Tibial nerve (tissue), 4 donors: ENCODE measurements at places on chromosomes 5 and 9.
A peak's percentile ranks its signal among the peaks of the same experiment; 100 is the strongest.

- peaks cover 8% of the 10 kb centered on the region for H3K36me3 ChIP-seq
- DNase-seq: no peak
- H3K27me3 ChIP-seq: no peaks in the 10 kb centered on the region
- no peak overlapping the region for H3K27ac ChIP-seq
- H3K4me3 ChIP-seq: no peak overlapping the region
These were observed 56.8 kb downstream of the ANGPTL2 start for GRCh38 chr9:127065592-127065991.

GRCh38 chr5:178196986-178197385, 7.3 kb upstream of the HNRNPAB start:
- H3K4me3 ChIP-seq: no peak overlapping the region
- no peaks in the 10 kb centered on the region for H3K4me1 ChIP-seq
- no peak for DNase-seq
- H3K27me3 ChIP-seq: no peaks in the 10 kb centered on the region
- H3K36me3 ChIP-seq: no peaks in the 10 kb centered on the region

DNA sequence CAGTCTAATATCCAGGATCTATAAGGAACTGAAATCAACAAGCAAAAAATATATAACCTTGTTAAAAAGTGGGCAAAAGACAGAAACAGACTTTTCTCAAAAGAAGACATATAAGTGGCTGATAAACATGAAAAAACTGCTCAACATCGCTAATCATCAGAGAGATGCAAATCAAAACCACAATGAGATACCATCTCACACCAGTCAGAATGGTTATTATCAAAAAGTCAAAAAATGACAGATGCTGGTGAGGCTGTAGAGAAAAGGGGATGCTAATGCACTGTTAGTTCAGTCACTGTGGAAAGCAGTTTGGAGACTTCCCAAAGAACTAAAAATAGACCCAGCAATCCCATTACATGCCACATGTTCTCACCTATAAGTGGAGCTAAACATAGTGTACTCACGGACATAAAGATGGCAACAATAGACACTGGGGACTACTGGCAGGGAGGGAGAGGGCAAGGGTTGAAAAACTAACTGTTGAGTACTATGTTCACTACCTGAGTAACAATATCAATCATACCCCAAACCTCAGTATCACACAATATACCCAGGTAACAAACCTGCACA, 11.7 kb upstream of the TSSK1B start:
- H3K4me1 ChIP-seq: no peaks in the 10 kb centered on the region
- H3K27me3 ChIP-seq: no peaks in the 10 kb centered on the region

DNA sequence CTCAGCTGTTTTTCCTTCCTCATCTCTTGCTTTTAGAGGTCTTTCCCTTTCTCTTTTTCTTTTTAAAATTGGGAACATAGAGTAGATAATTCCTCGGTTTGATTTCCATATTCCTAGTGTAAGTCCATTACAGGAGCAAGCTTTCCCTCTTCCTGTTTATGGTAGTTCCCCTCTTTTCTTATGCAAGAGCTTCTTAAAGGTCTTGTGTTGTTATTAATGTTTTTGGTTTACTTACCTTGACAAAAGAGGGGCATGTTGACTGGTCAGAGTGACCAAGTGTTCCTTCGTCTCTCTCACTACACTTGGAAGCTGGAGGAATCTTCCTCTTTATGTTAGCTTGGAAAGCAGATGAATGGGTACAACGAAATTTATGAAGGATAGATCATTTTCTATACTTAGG, 8.3 kb downstream of the ATG10 start:
- no peaks in the 10 kb centered on the region for H3K36me3 ChIP-seq
- no peak overlapping the region for H3K27ac ChIP-seq
- H3K4me3 ChIP-seq: no peak overlapping the region
- no peaks in the 10 kb centered on the region for H3K4me1 ChIP-seq
- H3K27me3 ChIP-seq: no peaks in the 10 kb centered on the region

DNA sequence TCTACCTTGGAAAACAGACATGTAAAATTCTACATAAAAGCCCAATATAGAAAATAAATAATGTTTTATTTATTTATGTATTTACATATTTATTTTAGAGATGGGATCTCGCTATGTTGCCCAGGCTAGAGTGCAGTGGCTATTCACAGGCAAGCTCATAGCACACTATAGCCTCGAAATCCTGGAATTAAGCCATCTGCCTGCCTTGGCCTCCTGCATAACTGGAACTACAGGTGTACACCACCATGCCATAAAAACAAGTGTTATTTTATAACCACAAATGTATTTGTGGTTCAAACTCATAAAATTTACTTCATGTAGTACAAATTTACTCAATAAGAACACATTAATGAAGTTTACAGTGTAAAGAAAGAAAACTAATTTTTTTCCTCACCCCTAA, 7.0 kb upstream of the RFK start:
- no peaks in the 10 kb centered on the region for H3K36me3 ChIP-seq
- H3K27ac ChIP-seq: no peak overlapping the region
- DNase-seq: no peak
- H3K4me1 ChIP-seq: peaks cover 7% of the 10 kb centered on the region
- no peak overlapping the region for H3K4me3 ChIP-seq
- H3K27me3 ChIP-seq: no peaks in the 10 kb centered on the region

DNA sequence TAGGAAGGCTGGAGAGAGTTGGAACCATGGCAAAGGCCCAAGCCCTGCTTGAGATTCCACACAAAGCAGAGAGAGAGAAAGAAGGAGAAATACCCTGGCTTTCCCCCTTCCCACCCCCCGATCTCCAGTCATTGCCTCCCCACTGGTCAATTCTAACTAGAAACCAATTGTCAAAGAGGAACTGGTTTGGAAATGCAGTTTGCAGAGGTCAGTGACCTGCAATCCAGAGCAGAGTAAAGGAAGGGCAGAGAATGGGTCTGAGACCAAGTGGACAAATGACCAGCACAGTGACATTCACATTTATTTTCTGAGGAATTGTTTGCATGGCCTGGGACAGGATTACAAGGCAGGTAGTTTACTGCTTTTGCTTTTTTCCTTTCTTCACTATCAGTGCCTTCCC, 37.5 kb upstream of the ZFYVE16 start:
- H3K4me3 ChIP-seq: no peak overlapping the region
- no peaks in the 10 kb centered on the region for H3K36me3 ChIP-seq
- H3K27ac ChIP-seq: no peak overlapping the region
- H3K27me3 ChIP-seq: no peaks in the 10 kb centered on the region

DNA sequence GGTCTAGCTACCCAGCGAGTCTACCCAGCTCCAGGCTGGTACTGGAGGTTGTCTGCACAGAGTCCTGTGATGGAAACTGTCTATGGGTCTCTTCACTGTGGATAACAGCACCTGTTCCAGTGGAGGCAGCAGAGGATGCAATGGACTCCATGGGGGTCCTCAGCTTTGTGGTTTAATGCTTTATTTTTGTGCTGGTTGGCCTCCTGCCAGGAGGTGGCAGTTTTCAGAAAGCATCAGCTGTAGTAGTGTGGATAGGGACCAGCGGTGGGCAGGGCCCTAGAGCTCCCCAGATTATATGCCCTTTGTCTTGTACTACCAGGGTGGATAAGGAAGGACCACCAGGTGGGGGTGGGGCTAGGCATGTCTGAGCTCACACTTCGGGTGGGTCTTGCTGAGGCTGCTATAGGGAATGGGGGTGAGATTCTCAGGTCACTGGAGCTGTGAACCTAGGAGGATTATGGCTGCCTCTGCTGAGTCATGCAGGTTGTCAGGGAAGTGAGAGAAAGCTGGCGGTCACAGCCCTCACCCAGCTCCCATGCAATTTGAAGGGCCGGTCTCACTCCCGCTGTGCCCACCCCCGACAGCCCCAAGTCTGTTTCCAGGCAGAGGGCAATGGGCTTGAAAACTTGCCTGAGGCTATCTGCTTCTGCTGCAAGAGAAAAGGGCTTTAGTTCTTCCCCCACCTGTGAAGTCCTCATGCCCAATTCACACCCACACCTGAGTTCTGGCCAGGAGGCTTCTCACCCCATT, 397.1 kb downstream of the TLE1 start:
- no peak overlapping the region for H3K4me3 ChIP-seq
- H3K36me3 ChIP-seq: no peaks in the 10 kb centered on the region
- no peak for DNase-seq
- no peaks in the 10 kb centered on the region for H3K4me1 ChIP-seq
- no peak overlapping the region for H3K27ac ChIP-seq

DNA sequence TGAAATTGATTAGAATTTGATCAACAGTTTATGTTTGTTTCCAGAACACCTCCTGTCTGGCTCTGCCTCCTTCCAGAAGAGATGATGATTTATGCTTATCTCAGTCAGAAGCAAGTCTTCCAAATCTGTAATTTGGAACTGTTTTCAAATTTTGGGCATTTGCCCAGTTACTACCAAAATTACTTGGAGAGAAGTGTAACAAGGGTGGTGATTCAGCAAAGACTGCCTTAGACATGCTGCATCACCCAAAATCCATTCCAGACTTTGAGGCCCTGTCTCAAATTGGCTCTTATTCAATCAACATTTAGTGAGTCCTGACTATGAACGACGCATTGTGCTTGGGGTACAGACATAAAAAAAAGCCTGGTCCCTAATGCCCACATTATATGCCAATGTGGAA, 89.4 kb downstream of the SH3TC2 start:
- peak overlapping the region; percentile 37 for H3K27ac ChIP-seq
- no peaks in the 10 kb centered on the region for H3K36me3 ChIP-seq
- no peaks in the 10 kb centered on the region for H3K4me1 ChIP-seq
- no peak overlapping the region for H3K4me3 ChIP-seq

DNA sequence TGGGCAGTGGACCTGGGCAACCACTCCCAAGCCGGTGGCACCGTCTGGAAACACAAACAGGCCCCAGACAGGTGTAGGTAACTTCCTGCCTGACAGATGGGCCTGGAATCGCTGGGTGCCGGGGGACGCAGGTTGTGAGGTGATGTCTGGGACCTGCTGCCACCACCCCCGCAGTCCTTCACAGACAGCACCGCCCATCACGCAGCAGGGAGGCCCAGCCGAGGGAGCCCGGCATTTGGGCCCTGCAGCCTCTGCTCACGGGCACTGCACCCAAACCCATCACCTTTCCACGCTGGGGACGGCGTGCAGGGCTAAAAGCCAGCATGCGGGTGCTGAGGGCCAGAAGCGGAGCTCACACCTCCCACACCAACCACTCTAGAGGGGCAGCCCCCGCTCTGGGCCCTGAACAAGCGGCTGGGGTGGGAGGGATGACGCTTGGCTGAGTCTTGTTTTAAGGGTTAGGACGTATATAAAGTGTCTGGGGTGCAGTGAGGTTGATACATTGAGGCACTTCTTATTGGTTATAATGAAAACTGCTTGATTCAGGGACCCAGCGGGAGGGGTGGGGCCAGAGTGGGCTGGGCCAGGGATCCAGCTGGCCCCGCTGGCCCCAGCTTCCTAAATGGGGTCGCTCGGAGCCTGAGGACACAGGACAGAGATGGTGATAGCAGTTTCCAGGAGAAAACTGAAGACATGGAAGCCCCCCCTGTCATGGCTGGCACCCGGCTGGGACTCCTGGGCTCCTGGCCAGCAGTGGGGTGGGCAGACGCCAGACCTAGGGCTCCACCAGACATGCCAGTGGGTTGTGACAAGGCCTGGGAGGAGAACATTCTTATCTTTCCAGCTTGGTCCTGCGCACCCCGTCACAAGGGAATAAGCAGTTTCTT, 11.3 kb downstream of the MYMK start:
- DNase-seq: no peak
- H3K4me3 ChIP-seq: no peak overlapping the region
- no peak overlapping the region for H3K27ac ChIP-seq
- peaks cover 3% of the 10 kb centered on the region for H3K27me3 ChIP-seq
- peaks cover 18% of the 10 kb centered on the region for H3K4me1 ChIP-seq
- H3K36me3 ChIP-seq: no peaks in the 10 kb centered on the region

GRCh38 chr5:80712919-80713318, 58.1 kb upstream of the DHFR start:
- no peaks in the 10 kb centered on the region for H3K27me3 ChIP-seq
- no peak overlapping the region for H3K27ac ChIP-seq
- no peak for DNase-seq
- H3K36me3 ChIP-seq: no peaks in the 10 kb centered on the region
- H3K4me3 ChIP-seq: no peak overlapping the region

DNA sequence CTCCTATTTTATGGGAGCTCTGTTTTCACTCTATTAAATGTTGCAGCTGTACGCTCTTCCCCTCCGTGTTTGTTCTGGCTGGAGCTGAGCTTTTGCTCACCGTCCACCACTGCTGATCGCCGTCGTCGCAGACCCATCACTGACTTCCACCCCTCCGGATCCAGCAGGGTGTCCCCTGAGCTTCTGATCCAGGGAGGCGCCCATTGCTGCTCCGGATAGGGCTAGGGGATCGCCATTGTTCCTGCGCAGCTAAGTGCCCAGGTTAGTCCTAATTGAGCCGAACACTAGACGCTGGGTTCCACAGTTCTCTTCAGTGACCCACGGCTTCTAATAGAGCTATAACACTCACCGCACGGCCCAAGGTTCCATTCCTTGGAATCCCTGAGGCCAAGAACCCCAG, 96.2 kb upstream of the PRDM9 start:
- H3K27me3 ChIP-seq: no peaks in the 10 kb centered on the region
- H3K4me3 ChIP-seq: no peak overlapping the region
- no peak overlapping the region for H3K27ac ChIP-seq
- H3K36me3 ChIP-seq: no peaks in the 10 kb centered on the region
- H3K4me1 ChIP-seq: no peaks in the 10 kb centered on the region

DNA sequence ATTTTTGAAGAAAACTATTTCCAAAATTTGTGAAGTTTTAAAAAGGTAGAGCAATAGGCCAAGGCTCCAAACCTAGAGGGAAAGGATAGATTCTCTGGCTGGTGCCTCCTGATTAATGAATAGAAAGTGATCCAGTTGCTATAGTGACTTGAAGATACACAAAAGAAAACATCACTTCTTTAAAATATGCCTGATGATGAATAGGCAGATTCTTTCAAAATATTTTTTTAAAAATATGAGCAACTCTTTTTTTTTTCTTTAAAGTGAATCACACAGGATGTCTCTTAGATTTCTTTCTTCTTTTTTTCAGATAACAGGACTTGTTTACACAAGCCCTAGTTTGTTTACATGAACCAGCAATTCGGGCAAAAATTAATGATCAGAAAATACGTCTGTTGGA, 124.4 kb downstream of the RFK start:
- DNase-seq: no peak
- no peaks in the 10 kb centered on the region for H3K27me3 ChIP-seq

DNA sequence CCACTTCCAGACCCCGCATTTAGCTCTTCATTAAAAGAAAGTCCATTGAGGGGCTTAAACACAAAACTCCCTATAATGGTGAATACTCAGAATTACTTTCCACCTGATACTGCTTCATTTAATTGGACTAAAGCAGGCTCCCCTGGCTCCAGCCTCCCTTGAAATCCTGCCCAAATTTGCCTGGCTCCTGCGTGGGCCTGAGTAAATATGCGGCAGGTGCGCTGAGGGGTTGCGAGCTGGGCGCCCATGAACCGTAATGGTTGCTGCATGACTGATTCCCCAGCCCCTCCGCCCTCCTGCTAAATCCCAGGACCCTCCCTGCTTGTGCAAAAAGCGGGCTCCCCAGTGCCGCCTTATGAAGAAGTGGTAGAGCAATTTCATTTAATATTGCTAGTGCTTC, 639.7 kb downstream of the BNC2 start:
- H3K4me1 ChIP-seq: peaks cover under 1% of the 10 kb centered on the region
- H3K27me3 ChIP-seq: no peaks in the 10 kb centered on the region
- DNase-seq: no peak
- H3K36me3 ChIP-seq: no peaks in the 10 kb centered on the region
- no peak overlapping the region for H3K27ac ChIP-seq
- no peak overlapping the region for H3K4me3 ChIP-seq
